Central memory CD4-positive, alpha-beta T cell (primary cell): ENCODE measurements at places on chromosomes 11 and 22.

DNA sequence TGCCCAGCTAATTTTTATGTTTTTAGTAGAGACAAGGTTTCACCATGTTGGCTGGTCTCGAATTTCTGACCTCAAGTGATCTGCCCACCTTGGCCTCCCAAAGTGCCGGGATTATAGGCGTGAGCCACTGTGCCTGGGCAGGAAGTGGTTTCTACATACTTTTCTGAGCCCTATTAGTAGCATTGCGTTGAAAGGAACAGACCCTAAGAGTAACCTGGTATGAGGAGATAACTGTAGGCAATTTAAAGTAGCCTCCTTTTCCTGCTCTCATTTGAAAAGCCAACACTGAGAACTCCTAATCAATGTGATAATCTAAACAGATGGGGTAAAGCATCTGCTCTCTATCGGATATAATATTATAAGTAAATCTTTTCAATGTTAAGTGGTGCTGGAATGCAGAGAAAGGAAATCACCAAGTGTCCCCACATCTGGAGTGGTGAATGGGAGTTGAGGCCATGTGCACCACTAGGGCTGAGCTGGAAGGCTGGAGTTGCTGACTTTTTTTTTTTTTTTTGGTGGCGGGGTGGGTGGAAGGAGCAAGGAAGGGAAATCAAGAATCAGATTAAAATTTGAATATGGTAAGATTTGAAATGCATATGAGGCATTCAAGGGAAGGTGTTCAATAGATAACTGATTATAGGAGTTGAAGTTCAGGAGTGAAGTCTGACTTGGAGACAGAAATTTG lies 20.7 kb downstream of the PDHX start:
- DNase-seq, result no peak

- DNase-seq, result no peak
Measured at GRCh38 chr11:133896642-133897330, 51.5 kb upstream of the SPATA19 start.

DNA sequence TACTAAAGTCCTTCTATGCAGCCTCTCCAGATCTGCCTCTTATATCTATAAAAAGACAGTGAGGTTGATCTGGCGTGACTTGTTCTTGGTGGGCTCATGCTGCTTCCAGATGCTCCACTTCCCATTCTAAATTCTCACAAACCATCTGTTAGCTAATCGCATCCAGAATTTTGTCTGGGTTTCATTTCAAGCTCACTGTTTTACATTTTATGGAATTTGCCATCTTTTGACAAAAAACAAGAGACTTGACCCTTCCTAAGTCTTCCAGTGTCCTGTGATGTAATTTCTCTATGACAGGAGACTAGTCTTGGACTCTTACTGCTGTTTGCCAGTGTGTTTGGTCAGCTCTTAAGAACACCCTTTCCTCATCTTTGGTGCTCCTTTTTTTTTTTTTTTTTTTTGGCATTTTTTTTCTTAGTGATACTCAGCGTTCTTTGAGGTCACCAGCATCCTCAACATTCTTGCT lies 23.0 kb downstream of the CRKL start:
- no peak for DNase-seq

GRCh38 chr22:23200898-23201297 lies 20.6 kb downstream of the BCR start:
- DNase-seq, result no peak

DNA sequence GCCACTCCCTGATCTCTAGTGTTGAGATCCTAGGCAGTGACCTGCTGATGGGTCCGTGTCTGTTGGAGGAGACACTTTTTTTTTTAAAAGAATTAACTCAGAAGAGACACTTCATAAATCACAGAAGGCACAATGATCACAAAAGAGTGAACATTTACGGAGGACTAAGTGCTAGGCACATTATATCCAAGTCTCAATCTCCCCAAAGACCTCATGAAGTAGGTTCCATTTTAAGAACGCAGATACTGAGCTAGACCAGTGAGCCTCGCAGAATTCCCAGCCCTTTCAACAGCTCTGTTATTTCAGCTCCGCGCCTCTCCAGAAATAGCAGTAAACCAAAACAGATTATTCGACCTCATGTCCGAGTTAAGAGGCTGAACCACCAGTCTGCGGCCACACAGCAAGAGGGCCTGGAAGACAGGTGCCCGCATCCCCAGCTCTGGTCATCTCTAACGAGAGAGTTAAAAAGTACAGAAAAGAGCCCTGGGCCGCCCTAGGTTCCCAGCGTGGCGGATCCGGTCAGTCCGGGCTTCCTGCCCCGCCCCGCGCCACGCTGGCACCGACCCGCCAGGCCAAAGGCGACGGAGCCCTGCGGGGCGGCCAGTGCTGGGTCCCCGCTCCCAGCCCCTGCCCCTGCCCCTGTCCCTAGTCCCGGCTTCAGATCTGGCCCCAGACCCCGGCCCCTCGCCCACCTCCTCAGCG lies 612 bp downstream of the XBP1 start:
- no peak for DNase-seq

DNA sequence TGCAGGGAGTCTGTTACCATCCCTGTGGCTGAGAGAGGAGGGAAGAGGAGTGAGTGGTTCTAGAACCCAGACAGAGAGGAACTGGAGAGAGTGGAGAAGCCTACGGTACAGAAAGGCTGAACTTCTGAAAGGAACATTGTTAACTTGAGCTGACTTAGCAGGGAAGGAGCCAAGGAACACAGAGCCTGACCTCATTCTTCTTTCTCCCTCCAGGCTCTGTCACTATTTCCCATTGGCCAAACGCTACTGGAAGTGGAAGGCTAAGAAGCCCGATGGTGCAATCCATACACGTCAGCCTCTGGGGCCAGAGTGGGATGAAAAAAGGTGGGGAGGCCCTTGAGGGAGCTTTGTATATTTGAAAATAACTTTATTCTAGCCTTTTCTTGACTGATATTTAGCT lies 16.5 kb upstream of the WT1 start:
- DNase-seq, result no peak

- no peak for DNase-seq
Measured at GRCh38 chr11:12735262-12735661, 61.0 kb downstream of the TEAD1 start.

GRCh38 chr11:9660886-9661285 lies 3.0 kb upstream of the SWAP70 start:
- no peak for DNase-seq

DNA sequence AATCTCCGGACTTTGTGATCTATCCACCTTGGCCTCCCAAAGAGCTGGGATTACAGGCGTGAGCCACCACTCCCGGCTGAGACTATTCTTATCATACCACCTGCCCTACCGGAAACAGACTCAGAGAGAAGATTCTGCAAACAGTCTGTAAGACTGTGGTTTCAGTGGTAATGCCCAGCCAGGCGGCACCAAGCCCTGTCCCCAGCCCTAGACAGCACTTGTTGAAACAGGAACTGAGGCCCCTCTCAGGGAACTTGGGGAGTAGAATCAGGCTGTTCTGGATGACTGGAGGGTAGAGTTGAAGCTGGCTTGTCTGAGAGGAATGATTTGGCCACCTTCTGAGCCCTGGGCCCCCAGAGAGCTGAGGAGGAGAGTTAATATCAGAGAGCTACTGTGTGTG lies 1.3 kb upstream of the INSC start:
- no peak for DNase-seq

GRCh38 chr11:116233561-116233960 lies 539.2 kb downstream of the BUD13 start:
- DNase-seq, result no peak

- DNase-seq, result no peak
Measured at GRCh38 chr22:33897448-33897835, 22.8 kb downstream of the LARGE1 start.

DNA sequence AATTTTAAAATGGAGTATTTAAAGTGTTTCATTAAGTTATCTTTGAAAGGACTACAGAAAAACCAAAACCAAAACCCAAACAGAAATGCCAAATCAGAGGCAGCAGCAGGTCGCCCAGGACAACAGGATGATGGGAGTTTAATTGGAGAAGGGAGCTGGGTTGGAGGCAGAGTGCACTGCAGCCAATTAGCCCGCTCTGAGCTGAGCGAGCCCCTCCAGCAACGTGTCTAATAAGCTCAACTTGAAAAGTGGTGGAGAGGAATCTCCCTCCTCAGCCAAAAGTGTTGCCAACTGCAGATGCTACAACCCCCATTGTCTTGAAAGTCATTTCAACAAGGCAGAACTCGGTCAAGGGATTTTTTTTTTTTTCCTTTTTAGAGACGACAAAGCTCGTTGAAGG lies 323.9 kb downstream of the CADM1 start:
- no peak for DNase-seq

DNA sequence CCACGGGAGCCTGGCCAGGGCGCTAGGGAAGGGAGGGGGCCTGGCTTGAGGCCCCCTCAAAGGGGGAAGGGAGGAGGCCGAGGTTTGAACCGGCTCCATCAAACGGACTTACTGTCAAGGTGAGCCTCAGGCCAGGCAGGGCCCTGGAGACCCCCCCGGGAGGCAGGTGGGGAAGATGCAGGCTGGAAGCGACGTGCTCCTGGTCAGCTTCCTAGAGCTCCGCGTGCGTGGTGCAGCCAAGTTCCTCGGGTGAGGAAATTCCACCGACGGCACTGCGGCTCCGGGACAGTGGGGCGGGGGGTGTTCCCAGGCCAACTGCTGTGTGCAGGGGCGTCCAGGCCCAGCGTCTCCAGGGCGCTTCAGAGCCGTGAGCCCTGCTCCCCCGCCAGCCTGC lies 7.2 kb upstream of the TRABD start:
- DNase-seq, result no peak

GRCh38 chr11:103980108-103980507 lies 56.3 kb upstream of the DDI1 start:
- no peak for DNase-seq

GRCh38 chr11:46272816-46273427 lies 4.5 kb upstream of the CREB3L1 start:
- DNase-seq, result no peak

- no peak for DNase-seq
Measured at GRCh38 chr11:116257883-116258282, 514.9 kb downstream of the BUD13 start.
